Urinary bladder (tissue), 4 donors: ENCODE measurements at places on chromosomes 5 and 9. TPM values are rescaled to one million over a fixed set of nuclear protein-coding genes. Genes with fewer than 3 reads are reported as not detected.

DNA sequence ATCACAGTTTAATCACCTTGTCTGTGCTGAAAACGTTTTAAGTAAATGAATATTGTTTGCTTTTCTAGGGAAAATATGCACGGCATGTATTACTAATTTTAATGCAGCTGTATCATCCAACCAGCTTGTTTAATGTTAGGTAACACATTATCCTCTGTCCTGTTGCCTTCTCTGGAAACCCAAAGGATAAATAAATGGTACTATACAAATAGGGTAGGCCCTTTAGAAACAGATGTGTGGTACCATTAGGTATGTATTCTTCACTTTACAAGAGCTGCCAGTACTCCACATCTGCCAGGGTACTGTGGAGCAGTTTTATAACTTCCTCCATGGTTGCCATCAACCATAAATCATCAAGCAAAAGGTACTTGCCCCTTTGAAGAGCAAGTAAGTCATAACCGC lies 42.9 kb downstream of the FAF2 start:
- DNase-seq: no peak

GRCh38 chr5:27325513-27325912 lies 287.1 kb upstream of the CDH9 start:
- no peak for DNase-seq

- DNase-seq: no peak
These were observed 73.2 kb upstream of the PIP5K1B start for GRCh38 chr9:68631811-68632210.

- no peak for DNase-seq
These were observed 91.1 kb upstream of the CD180 start for GRCh38 chr5:67287510-67288268.

DNA sequence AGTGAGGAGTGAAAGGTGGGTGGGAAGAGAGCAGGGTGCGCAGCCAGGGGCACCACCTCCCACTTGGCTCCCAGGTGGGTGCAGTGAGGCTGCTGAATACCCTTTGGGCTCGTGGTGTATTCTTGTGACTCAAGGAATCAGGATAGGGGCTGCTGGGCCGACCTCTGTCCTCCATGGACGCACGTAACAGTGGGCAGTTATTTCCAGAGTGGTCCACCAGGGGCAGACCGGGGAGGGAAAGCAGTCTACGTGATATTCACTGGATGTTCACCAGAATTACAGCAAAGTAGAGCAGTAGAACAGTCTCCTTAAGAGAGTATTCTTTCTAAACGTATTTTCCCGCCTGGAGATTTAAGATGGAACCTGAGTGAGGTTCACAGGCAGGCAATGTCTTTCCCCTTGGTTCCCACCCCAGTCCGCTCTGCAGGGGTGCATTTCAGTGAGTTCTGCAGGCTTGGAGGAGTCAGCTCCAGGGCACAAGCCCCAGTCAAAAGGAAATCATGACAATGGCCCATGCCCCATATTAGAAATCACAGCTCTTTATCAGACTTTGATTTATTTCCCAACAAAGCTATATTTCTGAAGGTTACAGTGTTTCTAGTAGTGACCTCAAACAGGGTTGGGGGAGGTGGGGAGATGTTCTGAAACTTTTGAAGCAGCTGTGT lies 88.7 kb downstream of the SYK start:
- DNase-seq: no peak

PCDHB2 gene
- 3.4 TPM for total RNA-seq

LVRN gene
- total RNA-seq: 2.8 TPM

IL7R gene
- 1.5 TPM for total RNA-seq

LCN2 gene
- 1.9 TPM for total RNA-seq
